Upper lobe of right lung (tissue), 1 donor: ENCODE measurements at places on chromosomes 6 and 20.

DNA sequence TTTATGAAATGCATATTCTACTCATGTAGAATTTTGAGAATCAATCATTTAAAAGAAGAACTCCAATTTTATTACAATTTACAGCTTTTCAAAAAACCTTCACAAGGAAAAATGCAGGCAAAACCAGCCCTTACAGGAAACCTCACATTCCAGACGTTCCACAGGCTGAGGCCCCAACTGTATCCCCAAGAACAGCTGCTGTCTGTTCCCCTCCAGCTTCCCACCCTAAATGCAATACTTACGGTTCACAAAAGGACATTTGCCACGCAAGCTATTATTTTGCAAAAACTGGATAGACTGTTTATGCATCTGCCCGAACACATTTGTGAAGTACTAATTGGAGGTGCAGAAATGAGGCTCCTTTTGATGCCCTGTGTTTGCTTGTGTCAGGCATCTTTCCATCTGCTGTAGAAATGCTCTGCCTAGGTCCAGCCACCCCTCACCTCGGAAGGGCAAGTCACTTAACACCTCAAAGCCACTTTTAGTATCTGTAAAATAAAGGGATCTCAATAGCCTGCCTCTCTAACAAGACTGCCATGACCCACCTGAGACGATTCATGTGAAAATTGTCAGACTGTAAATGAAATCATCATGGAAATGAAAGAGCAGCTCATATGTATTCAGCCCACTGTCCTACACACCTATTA lies 26.5 kb downstream of the PDE10A start:
- DNase-seq: no peak

- DNase-seq: no peak
Measured at GRCh38 chr6:157761926-157762325, 61.1 kb upstream of the SNX9 start.

- DNase-seq: no peak
Measured at GRCh38 chr6:40852779-40853373, 186.1 kb downstream of the UNC5CL start.

GRCh38 chr6:9704989-9705388 lies 709.9 kb downstream of the TFAP2A start:
- no peak for DNase-seq

DNA sequence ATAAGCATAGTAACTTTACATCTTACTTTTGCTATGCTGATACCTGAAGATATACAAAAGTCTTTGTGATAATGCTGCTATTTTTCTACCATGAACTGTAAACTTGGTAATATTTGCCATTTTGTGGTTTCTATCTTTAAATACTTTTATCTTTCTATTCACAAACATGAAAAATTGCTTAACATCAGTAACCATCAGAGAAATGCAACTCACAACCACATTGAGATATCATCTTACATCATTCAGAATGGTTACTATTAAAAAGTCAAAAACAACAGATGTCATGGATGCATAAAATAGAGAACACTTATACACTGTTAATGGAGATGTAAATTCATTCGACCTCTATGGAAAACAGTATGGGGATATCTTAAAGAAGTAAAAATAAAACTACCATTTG lies 112.0 kb downstream of the TRDN start:
- no peak for DNase-seq

GRCh38 chr6:25359191-25359861 lies 80.2 kb downstream of the CARMIL1 start:
- DNase-seq: no peak

DNA sequence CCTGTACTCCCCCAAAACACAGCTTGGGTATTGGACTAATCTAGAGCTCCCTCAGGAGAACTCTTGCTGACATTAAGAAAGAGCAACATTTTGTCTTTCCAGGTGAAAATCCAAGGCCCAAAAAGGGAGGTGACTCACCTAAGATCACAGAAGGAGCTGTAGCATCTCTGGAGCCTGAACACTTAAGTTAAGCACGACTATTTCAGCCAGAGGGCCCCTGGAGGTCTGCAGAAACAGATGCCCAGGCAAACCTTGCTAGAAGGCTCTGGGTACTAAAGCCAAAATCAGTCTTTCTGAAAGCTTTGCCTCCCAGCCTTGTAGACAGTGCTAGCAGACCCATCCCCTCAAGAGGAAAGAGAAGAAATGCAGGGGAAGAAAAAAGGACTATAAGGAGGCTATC lies 8.8 kb downstream of the EDN1 start:
- no peak for DNase-seq
